Chondrocyte (in vitro differentiated cells): ENCODE measurements at places on chromosomes 2 and 18.

- peak; percentile 35 for DNase-seq
Measured at GRCh38 chr18:13264091-13265007, 45.8 kb downstream of the LDLRAD4 start.

DNA sequence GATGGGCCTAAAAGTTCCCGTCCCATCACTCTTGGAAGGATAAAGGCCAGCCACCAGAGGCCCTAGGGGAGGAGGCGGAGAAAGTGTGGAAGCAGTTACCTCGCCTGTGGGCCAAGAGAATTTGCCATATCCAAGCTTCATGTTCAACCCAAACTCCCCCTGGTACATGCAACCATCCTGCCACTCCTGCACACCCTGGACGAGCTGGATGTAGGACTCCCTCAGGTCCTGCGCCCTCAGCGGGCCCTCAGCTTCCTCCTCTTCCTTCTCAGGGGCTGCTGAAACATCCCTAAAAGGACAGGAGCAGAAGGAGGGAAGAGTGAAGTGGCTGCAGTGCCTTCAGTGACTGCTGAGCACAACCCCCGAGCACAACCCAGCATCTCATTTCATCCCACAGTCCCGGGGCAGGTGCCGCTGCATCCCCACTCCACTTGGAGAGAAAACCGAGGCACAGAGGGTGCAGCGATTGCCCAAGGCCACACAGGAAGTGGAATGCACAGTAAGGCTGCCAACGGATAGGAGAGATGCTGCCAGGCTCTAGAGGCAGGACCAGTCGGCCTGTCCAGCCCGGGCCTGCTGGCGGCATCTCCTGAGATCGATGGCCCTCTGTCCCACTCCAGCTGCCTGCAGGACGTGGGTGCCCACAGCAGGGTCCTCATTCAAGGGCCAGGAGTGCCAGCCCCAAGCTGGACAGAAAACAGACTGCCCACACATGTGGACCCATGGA, 2.9 kb downstream of the ANKMY1 start:
- no peak for DNase-seq

DNA sequence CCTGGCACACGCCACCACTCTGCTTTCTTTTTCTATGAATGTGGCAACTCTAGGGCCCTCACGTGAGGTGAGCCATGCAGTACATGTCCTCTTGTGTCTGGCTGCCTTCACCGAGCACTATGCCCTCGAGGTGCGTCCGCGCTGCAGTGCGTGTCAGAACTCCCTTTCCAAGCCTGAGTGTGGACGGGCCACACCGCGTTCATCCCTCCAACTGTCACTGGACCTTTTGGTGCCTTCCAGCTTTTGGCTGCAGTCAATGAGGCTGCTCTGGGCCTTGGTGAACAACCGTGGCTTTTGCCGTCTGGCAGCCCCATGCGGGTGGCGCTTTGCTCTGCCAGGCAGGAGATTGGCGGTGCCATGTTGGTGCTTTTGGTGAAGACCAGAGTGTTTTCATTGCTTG, 74.0 kb downstream of the TSHZ1 start:
- DNase-seq: no peak

DNA sequence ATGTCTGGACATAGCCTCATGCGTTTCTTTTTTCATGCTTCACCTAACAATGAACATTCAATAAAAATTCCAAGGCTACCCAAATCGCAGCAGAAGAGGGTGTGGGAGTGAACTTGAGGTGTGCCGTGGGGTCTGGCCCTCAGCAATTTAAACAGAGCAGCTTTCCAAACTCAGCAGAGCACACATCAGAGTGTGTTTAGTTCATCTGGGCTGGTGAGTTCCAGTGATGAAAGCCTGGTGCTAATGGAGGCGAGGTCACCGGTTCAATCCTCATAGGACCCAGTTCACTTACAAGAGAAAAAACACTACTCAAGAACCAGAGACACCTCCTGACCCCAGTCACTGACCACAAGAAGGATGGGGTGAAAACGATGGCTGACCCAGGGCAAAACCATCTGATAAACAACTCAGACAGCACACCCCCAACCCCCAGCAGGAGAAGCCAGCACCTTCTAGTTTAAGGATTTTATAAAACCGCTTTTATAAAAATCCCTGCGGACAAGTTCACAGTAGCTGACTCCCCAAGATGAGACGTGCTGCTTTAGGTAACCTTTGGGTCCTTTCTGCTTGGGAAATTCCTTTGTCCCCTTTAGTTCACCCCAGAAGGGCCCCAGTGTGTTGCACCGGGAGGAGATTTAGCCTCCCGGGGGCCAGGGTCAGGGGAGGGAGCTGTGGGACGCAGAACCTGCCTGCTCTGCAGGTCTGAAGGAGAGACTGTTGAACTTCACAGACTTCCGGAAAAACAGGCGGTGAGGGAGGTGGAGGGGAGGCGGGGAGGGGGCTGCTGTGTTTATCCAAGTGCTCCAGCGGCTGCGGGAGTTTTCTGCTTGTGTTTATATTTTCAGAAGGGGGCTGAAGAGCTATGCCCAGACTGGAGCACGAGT, 152.7 kb upstream of the SOX11 start:
- no peak for DNase-seq

GRCh38 chr18:56289381-56289780, 349.0 kb downstream of the TXNL1 start:
- no peak for DNase-seq

GRCh38 chr18:10114717-10115463, 201.1 kb downstream of the VAPA start:
- no peak for DNase-seq

DNA sequence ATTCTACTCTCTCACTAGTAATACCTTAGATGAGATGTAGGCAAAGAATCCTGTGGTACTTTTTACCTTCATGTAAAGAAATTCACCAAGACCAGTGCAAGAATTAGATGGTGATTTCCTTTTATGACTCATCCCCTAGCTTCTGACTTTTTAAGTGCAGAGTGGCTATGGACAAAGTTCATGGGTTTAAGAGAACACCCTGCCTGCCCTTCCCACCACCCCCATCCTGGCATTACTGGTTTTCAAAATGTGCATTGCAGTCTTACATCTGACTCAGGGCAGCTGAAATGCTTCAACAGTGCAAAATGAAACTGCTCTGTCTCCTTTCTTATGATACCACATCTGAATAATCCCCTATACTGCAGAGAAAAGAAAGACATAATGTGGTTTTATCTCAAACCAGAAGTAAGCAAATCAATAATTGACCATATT, 22.6 kb downstream of the MAIP1 start:
- no peak for DNase-seq

DNA sequence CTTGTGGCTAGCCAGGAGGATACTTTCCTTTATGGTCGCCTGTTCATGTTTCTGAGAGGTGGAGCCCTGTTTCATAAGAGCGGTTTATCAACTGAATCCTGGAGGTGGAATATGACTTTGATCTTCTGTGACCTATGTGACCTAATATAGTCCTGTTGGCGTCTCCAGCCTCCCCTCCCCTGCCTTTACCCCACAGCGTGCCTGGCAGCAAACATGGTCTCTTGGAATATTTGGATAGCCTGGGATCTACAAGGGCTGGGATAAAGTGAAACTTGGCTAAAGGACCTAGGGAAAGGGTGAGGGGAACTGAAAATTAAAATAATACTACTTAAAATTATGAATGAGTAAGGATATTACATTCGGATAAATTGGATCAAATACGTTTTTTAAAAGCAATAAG, 246.0 kb downstream of the BABAM2 start:
- DNase-seq: no peak

DNA sequence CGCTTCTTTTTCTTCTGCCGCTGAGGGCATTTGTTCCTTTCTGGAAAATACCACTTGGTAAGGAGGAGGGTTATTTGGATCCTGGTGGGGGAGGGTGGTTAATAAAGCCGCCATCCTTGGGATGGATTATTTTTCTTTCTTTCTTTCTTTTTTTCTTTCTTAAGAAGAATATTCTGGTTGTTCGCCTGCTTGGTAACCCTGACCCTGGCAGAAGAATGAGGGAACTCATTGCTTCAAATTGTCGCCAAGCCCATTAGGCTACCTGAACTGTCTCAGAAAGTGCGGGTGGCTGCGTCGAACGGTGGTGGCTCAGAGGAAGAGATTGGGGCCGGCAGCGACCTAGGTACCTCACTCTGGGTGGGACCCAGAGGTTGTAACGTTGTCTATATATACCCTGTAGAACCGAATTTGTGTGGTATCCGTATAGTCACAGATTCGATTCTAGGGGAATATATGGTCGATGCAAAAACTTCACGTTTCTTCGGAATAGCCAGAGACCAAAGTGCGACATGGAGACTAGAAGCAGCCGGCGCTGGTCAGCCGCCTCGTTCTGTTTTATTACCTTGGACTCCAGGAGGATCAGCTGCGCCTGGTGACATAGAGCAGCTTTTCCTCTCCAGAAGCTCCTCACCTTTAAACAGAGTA, 1.3 kb upstream of the HOXD4 start:
- DNase-seq: no peak

GRCh38 chr2:70212298-70212932, 21.6 kb upstream of the C2orf42 start:
- no peak for DNase-seq

- DNase-seq: no peak
Measured at GRCh38 chr2:36294316-36294721, 61.3 kb upstream of the CRIM1 start.

DNA sequence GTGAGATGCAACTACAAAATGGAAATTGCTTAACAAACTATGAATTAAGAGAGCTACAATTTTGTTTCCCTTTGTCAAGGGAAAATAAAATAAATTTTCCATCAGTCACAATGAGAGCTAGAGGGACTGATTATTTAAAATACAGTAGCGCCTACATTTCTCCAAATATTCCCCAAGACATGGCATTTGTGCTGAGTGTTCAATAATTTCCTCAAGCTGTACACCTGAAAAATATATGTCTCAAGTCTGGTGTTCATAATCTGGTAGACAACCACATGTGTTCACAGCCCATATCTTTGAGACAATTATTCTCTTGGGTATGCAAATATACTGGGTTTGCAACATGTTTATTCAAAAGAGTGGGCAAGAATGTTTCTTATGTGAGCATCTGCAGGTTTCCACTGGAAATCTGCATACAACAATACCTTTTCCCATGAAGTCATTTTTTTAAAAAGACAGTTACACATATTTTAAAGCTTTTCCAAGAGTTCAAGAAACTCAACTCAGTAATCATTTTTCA, 240.1 kb upstream of the VRK2 start:
- DNase-seq: no peak

- peak; percentile 87 for DNase-seq
Measured at GRCh38 chr2:20638014-20638413, 12.9 kb downstream of the HS1BP3 start.

GRCh38 chr2:239053801-239054503, 206.1 kb downstream of the TWIST2 start:
- DNase-seq: peak; percentile 68

DNA sequence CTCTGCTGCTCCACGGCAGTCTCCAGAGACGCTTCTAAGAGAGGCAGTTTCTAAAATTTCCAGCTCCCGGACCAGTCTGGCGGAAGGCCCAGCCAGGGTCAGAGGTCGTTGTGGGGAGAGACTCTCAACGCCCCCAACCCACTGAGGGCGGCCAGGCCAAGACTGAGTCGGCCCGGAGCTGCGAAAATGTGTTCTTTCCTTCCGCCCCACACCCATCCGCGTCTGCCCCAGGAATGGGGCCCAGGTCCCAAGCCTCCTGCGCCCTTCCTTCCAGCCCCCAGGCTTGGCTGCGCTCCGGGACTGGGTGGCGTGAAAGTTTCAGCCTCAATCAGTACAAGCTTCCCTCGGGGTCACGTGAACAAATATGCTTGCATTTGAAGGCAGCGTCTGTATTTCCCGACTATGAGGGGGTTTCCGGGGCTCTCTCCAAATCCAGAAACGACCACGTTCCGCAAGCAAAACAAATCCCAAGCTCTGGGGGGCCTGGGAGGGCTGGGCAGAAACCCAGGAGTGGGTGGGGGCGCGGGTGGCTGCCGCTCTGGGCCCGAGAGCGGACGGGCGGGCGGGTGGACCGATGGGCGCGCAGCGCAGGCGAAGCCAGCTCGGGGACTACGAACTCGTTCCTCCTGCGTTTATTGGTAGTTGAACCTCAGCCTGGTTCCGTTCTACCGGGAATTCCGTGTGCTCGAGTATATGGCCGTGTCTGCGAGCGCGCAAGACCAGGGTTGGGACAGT, 3.3 kb downstream of the HOXD3 start:
- DNase-seq: no peak

DNA sequence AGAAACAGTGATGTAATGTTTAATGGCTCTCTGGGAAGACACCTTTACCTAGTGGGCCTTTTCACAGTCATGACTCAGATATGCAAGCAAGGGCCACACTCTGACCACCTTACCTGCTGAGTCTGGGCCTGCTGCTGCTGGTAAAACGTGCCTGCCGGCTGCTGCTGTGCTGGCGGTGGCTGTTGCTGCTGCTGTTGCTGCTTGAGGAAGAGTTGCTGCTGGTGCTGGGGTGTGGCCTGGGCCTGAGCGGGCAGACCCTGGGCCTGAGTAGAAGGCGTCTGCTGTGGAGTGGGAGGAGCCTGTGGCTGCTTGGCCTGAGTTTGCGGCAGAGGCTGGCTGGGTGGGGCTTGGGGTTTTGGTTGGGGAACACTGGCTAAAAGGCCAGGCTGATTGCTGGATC, 81.6 kb upstream of the NFU1 start:
- DNase-seq: no peak

- DNase-seq: no peak
Measured at GRCh38 chr18:32177530-32177929, 12.3 kb upstream of the MEP1B start.

DNA sequence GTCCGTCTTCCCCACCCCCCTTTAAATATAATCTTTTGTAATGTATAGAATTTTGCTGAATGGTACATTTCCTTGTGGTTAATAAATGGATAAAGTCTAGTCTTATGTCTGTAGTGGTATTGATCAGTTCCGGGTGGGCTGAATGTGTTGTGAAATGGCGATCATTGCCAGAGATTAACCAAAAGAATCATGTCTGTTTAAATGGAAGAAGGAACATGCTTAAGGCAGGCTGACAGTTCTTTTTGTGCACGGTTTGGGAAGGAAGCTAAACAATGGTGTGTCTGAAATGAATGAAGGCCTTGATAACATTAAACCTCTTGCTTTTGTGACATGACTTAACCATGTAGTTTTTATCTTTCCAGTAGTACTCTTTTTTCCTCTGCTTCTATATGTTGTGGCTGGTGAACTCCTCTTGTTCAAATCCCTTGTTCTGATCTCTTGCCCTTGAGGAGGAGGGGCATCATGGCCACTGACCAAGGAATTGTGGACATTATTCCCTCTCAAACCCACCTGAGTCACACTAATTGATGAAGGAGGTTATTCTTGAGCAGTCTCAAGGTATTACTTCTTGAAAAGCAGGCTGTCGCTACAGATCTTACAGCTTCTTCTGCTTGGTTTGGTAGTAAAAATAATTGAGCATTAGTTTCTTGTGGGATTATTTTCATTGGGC, 1.7 kb downstream of the ACVR2A start:
- DNase-seq: no peak
